Activated naive CD4-positive, alpha-beta T cell treated with anti-CD3 and anti-CD28 coated beads, Interleukin-2, amount 10 ng/mL, durations not matched to agents 7 days and 5 days (primary cell): ENCODE measurements at places on chromosomes 6 and 20.

DNA sequence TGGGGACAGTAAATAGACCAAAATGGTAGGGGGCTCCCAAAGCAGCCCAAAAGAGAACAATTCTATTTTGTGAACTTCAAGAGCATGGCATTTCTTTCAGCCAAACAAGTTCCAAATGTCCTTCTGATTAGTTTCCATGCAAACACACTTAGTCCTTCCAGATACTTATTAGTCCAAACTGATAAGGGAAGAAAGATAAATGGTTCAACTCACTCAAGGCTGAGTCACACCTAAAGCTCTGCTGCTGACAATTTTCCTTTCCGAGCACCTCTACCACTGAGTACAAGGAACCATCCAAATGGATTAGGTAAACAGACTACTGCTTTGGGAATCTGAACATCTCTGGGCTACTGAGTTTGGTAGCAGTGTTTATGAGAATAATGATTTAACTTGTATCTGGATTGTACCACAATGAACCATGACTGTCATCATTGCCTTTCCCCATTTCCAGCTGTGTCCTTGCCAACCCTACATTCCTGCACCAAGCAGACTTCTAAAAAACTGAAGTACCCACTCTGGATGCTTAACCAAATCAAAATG lies 71.2 kb downstream of the TNFRSF21 start:
- no peak for DNase-seq

GRCh38 chr6:143708889-143709288 lies 31.1 kb downstream of the PHACTR2 start:
- DNase-seq: no peak

DNA sequence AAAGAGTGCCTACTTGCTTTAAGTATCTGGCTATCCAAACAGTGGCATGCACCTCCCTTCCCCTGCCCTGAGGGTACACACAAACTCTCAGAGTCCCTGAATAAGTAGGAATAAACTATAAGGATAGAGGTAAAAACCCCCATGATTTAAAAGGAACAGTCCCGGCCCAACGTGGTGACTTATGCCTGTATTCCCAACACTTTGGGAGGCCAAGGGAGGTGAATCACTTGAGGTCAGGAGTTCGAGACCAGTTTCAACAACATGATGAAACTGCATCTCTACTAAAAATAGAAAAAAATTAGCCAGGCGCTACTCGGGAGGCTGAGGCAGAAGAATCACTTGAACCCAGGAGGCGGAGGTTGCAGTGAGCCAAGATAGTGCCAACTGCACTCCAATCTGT lies 22.2 kb downstream of the SAMHD1 start:
- DNase-seq: no peak

GRCh38 chr6:19086480-19086879 lies 699.3 kb downstream of the RNF144B start:
- no peak for DNase-seq

DNA sequence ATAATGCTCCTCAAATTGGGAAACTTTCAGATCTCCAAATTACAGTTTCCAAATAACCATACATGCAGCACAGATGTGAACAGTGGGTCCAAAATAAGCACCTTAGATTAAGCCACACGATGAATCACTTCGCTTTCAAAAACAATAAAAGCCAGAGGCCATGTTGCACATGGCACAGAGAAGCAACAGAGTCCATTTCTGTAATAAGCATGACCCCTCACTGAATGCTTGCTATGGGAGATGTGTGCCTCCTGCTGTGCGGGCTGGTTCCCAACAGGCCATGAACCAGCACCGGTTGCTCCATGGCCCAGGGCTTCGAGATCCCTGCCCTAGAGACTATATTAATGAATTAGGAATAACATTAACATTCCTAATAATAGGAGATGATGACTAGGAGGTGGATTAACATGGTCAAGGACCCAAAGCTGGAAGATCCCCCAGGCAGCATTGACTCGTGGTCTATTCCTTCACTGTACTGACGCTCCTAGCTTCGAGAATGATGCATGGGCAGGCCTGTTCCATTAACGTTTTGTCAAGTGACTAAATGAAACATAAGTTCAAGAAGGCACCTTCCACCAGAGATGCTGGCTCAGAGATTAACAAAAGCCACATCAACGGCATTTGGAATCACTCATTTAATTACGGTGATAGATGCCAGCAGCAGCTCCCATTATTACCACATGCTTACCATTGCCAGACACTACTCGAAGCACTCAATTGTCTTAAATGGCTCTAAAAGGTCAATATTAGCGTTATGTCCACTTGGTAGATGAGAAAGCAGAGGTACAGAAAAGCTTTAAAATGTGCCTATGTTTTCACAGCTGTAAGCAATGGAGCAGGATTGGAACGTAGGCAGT lies 470.6 kb upstream of the AGPAT4 start:
- DNase-seq: no peak

DNA sequence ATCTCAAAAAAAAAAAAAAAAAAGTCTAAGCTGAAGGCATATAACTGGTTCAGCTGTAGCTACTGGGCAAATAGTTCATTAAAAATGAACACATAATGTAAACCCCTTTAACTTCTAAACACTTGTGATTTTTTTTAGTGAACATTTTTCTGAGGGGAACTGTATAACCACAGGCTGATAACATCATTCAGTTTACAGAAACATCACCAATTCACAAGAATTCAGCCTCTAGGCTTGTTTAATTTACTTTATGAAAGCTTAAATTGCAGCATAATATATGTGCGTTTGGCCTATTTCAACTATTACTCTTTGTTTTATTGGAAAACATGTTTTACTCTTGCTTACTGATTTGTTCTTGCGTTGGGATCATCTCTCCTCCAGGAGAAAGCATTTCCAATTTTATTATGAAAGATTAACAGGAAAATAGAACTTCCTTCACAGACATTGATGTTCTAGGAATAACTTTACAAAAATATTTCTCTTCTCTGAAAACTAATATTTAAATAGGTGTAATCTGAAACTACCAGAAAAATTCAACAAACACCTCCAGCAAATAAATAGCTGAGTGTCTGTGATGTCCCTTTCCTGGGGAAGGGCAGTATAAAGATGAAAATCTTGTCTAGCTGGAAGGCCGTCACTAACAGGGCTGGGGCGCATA lies 284.5 kb downstream of the UST start:
- no peak for DNase-seq

DNA sequence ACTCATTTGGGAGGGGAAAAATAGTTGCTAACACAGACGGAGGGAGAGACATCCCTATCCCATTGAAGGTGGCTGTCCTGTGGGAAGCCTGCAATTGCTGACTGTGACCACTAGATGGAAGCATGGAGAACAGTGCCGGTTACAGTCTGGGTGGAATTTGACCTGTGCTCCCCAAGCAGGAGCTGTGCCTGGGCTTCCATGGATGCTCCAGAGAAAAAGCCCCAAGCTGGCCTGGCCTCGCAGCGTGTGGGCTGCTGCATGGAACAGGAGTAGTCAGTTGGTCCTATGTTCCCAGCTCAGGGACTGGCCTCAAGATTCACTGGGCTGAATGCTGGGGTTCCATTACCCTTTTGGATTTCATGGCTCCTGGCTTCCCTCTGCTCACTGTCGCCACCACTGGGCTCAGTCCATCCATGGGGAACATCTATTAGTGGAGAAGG lies 116.3 kb upstream of the CHD6 start:
- DNase-seq: peak; percentile 37

- no peak for DNase-seq
Observed at GRCh38 chr6:158787395-158787794, 31.8 kb downstream of the EZR start.

- DNase-seq: no peak
Observed at GRCh38 chr20:53263554-53264438, 291.6 kb downstream of the TSHZ2 start.

GRCh38 chr6:118565311-118565960 lies 17.3 kb downstream of the PLN start:
- no peak for DNase-seq

- no peak for DNase-seq
Observed at GRCh38 chr6:62775427-62776022, 435.7 kb upstream of the FKBP1C start.

DNA sequence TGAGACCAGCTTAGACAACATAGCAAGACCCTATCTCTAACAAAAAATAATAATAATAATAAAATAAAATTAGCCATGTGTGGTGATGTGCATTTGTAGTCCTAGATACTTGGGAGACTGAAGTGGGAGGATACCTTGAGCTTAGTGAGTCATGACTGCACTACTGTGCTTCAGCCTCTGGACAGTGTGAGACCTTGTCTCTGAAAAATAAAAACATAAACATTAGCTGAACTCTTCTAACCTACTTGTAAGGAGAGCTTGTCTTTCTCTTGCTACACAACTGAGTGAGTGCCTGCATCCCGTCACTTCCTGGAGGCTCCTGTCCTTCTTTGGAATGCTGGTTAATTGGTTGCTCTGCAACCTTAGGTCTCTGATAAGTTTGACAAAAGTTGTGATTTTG lies 5.1 kb upstream of the DBNDD2 start:
- DNase-seq: no peak

DNA sequence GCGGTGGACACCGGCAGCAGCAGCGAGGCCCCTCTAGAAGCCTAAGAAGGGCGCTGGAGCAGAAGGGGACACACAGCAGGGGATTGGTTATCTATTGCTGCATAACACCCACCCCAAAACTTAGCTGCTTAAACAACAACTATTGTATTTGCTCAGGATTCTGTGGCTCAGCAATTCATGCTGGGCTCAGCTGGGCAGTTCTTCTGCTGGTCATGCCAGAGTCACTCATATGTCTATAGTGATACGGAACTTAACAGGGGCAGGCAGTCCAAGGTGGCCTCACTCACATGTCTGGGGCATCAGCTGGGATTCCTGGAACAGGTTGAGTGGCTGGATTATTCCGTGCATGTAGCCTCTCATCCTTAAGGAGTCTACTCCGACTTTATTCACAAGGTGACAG lies 17.6 kb upstream of the PPP1R16B start:
- no peak for DNase-seq

DNA sequence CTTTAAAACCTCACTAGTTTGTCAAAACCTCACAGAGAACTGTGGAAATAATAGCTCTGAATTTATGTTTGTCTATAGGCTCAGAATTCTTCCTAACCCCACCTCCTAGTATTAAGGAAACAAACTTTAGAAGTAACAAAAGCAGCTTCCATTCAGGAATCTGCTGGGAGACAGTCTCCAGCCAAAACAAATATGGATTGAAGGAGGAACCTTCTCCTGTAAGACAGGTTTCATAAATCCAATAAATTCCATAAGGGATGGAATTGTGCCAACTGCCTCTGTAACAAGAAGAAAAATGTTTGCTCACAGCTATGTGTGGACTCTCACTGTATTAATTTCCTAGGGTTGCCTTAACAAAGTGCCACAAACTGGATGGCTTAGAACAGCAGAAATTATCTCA lies 7.5 kb downstream of the SYCP2 start:
- DNase-seq: no peak

DNA sequence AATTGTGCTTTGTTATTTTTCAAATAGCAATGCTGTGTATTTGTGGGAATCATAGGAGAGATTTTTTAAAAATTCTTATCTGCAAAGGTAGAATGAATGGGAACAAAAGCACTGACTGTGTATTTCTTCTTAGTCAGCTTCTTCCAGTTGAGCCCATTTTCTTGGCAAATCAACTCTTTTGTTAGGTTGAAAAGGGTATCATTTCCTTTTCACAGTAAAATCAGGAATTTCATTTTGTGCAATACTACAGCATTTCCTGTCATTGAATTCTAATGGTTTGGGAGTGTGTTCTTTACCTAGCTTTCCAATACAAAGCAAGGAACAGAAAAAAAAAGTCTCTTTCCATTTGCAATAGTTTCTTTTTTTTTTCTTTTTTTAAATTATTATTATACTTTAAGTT lies 19.0 kb upstream of the EXOC2 start:
- DNase-seq: no peak

GRCh38 chr6:50180646-50181045 lies 130.9 kb upstream of the DEFB112 start:
- DNase-seq: no peak

- peak; percentile 68 for DNase-seq
Observed at GRCh38 chr20:53413186-53413631, 180.4 kb downstream of the ZNF217 start.

DNA sequence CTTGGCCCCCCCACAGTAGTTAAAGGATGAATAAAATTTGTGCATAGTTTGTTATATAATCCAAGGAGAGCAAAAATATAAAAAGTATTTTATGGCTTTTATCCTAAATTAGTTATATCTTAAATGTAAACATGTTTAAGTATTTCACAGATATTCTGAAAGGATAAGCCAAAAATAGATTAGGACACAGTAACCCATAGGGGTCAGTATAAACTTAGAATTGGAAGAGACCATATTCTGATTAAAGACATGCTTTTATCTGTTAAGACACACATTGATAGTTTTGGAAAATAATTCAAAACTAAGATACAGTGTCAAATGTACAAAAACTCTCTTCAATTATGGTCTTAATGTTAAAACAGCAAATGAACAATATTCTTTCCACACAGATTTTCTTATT lies 4.5 kb upstream of the SERINC1 start:
- no peak for DNase-seq

- no peak for DNase-seq
Observed at GRCh38 chr6:148518511-148519156, 176.0 kb downstream of the SASH1 start.

DNA sequence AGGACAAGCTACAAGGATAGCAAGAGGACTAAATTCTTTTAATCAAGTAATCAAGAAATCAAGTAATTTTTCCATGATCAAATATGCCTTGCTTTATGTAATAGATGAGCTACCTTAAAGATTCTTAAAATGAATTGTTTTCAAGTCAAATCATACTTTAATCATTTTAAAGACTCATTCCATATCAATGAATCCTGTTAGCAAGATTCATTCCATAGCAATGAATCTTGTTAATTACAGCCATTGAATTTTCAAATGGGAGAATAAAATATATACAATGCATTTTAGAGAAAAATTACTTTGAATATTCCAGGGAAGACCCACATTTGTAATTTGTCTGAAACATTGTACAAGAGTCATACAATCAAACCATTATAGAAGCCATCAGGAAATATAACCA lies 145.7 kb downstream of the RFX6 start:
- no peak for DNase-seq

DNA sequence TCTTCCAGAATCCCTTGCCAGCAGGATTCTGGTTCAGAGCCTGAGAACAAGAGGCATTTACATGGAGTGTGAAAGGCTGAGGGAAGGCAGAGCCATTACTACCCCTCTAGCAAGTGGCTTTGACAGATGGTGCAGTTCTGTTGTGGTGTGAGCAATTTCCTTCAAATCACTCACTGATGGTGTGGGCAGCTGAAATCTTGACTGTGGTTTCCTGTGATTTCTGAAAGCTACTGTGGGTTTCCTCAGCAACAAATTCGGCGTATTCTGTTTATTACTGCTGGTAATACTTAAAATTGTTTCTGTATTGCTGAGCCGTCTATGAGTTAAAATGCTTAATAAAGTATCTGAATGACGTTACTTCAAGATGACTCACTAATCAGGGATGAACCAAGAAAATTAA lies 181.5 kb upstream of the TCF21 start:
- DNase-seq: peak; percentile 24

GRCh38 chr6:165013701-165014100 lies 295.7 kb downstream of the C6orf118 start:
- no peak for DNase-seq

GRCh38 chr6:14270925-14271788 lies 153.6 kb downstream of the CD83 start:
- DNase-seq: peak; percentile 74
